ENCODE measurements at places on chromosomes 2 and 18.

GRCh38 chr2:65045651-65046050, 10.6 kb upstream of the CEP68 start:
- no peak for DNase-seq

DNA sequence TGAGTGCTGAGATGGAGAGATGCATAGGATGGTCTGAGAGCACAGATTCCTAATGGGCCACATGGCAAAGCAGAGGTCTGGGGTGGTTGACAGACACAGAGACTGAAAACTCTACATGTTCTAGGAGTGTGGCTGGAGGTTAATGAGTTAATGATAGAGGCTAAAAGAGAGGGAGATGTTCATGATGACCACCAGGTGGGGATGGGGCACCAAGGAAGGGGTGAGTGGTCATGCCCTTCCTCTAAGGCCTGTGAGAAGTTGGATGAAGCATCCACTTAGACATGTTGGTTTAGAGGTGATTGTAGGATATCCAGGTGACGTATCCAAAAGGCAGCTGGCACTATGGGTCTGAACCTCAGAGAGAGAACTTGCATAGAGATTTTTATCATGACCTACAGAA, 102.1 kb downstream of the LRP2 start:
- DNase-seq, result no peak

- no peak for DNase-seq
Measured at GRCh38 chr2:85753525-85754312, at the start of gene ATOH8. Gene ATOH8, plus strand, starts transcription at chr2:85753991. Its CDS starts 199 bp downstream, at chr2:85754190.

GRCh38 chr2:206069417-206069816, 16.6 kb downstream of the INO80D start:
- no peak for DNase-seq

DNA sequence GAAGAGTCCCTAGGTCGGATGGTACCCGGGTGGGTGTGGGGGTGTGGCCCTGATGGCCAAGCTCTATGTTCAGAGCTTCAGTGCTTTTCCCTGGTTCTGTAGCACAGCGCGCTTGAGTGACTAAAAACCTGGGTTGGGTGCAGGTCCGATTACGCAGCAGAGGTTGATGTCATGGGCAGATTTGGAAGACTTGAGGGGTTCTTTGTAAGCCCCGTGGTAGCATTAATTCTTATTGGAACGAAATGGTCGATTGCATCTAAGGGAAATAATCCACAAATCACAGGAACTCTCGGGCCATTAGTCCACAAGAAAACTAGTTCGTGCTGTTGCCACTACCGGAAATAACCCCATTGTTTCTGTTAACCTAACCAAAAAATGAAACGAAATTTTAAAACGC, 9.0 kb downstream of the HOXD8 start:
- no peak for DNase-seq

DNA sequence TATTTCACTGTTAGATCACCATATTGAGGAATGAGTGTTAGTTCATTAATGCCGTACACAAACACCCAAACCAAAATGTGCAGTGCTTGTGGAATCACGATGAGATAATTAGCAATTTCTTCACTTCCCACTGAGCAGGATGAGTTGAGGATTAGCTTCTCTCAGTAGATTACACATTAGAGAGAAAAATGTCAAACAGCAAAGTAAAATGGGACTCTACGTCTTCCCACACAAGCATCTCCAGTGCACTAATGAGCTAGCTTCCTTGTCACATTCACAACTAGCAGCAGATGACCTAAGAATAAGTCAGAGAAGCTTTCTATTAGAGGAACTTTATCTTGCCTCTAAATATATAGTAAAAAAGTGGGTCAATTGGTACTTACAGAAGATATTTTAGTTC, 926.9 kb downstream of the TSN start:
- DNase-seq, result no peak

DNA sequence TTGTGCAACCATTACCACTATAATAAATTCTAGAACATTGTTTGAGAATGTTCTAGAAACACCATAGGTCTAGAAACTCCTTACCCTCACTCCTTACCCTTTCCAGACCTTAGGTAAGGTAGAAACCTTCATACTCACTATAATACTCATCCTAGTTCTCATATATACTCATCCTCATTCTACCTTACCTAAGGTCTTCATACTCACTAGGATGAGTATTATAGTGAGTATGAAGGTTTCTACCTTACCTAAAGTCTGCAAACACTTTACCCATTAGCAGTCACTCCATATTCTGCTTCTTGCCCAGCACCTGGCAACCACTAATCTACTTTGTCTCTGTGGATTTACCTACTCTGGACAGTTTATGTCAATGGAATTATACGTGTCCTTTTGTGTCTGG, 75.0 kb downstream of the TMEM185B start:
- no peak for DNase-seq

- DNase-seq, result no peak
Measured at GRCh38 chr2:39313575-39313974, 69.8 kb upstream of the CDKL4 start.

DNA sequence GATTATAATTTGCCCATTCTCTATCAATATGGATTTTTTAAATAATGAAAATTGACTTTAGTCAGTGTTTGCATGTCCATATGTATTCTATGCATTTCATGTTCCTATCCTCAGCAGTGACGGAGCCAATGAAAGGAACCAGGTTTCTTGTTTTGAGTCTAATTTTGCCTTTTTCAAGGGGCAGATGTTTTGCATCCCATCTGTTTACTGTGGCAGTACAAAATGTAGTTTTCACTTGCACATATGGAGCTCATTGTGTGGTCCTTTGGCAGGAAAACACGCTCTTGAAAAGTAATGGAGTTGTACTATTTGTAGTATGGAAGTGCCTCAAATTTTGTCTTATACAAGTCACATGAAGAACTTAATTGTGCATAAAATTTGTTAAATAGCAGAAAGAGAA, 127.8 kb downstream of the AGPS start:
- DNase-seq, result no peak

GRCh38 chr2:45506756-45507155, 104.3 kb downstream of the SRBD1 start:
- DNase-seq, result no peak

GRCh38 chr2:109558076-109558882, 55.5 kb downstream of the SEPTIN10 start:
- no peak for DNase-seq

DNA sequence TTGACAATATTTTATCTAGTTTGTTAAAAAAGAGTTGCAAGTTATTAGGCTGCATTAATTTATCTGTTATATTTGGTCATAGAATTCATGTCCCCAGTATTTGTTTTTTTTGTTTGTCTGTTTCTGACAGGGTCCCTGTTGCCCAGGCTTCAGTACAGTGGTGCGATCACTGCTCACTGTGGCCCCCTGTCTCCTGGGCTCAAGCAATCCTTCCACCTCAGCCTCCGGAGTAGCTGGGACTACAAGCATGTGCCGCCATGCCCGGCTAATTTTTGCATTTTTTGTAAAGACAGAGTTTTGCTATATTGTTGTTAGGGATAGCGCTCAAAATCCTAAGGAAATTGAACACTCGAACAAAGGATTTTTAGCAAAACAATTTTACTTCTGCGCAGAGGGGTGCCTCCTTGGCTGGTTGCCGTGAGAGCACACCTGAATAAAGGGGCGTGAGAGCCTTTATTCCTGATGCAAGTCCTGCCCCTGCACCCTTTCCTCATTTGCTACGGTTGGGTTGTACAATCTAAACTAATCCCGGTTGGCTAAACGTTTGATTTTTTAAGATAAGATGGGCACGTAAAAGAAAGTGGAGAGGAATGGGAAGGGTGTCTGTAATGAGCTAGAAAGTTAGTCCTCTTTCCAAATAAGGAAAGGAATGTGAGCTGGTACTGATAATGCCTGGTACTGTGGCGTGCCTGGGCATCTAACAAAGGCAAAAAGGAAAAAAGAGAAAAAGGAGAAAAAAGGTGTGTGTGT, 65.5 kb downstream of the COMMD1 start:
- no peak for DNase-seq

GRCh38 chr18:76374330-76375281, 120.4 kb downstream of the ZNF516 start:
- DNase-seq, result peak; percentile 23

DNA sequence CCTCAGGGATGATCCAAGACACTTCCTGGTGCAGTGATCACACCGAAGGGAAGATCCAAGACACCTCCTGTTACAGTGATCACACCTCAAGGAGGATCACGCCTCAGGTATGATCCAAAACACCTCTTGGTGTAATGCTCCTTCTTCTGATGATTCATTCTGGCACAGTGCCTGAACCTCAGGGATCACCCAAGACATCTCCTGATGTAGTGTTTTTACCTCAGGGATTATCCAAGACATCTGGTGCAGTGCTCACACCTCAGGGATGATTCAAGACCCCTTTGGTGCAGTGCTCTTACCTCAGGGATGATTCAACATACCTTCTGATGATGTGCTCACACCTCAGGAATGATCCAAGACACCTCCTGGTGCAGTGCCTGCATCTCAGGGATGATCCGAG, 124.4 kb downstream of the ASB1 start:
- DNase-seq, result no peak

GRCh38 chr18:48030616-48031480, 100.4 kb upstream of the SMAD2 start:
- DNase-seq, result no peak

DNA sequence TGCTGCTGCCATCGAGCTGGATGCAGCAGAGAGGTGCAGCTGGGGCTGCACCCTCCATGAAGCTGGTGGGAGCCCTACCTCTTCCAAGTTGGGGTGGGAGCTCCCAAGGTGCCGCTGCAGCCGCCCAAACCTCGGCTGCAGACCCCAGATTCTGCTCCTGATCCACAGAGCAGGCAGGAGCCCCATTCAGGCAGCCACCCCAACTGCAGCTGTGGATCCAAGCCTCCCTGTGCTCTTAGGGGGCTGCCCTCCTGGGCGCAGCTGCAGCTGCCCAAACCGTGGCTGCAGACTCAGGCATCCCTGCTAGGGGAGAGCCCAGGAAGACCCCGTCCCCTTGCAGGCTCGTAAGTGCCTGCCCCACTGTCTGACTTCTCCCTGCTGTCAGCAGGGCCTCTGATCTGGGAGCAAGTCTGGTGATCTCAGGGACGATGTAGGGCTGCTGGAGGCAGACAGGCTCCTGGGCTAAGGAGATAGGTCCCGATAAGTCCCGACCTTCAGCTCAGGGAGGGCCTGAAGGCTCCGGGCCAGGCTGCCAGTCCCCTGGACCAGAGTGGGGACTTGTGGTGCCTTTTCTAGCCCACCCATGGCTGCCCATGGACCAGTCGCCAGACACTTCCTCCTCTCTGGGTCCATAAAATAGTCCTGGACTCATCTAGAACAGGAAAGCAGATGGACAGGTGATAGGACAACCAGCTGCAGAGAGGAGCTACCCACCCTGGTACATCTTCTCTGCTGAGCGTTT, 767.1 kb upstream of the CDH7 start:
- DNase-seq, result no peak

DNA sequence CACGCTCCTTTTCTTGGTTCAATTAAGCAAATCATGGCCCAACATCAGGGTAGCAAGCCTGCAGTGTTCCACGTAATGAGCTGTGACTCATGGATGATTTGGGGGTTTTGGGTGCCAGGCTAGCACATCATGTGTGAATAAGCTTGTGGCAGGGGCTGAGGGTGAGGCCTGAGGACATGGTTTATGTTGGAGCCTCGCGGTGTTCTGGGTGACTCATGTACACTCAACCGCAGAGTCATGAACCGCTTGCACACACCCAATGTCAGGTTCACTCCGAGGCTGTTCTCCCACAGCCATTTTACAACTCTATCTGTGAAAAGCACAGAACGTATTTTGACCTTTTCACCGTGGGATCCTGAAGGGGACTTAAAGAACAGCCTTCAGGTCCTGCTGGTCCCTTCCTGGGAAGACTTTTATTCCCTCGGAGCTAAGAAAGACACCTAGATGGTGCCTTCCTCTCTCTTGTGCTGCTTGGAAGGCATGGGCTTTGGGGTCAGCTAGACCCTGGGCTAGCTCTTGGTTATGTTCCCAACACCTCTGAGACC, 139.9 kb upstream of the ZEB2 start:
- DNase-seq, result peak; percentile 18

DNA sequence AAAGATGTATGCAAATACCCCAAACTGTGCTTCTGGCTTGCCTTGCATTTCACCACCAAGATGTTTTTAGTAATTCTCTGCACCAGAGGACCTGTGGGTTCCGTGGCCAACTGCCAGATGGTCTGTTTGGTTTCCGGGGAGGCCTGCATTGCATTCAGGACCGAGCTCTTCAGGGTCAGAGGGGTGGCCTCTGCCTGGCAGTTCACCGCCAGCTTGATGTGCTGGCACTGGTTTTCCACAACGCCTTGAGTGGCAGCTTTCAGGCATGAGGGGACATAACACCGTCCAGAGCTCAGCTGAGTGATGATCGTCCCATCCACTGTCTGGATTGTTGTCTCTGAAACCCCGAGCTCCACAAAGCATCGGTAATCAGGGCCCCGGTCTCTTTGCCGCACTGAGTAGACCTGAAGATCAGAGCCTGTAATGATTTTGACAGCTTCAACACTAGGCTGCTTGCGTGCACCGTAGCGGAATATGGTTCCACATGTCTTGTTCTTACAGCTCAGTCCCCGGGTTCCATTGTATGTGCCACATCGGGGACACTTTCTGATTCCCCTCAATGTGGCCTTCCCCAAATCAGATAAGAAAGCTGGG, 9.4 kb downstream of the C2orf42 start:
- DNase-seq, result no peak

DNA sequence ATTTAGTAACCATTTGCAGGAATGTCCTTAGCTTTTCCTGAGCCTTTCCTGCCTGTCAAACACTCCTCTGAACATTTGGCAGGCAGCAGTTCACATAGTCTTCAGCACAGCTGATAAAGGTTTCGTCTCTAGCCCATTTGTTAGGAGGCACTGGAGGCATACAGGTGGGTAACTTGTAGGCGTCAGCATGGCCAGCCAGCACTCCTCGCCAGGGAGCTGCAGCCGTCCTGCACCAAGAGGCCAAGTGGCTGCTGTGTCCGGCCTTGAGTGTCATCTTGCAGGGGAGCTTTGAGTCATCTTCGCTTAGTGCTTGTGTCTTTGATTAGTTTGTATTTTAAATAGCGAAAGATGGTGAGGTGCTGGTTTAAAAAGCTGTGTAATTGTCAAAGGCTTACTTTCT, 120.3 kb upstream of the NFATC1 start:
- no peak for DNase-seq

DNA sequence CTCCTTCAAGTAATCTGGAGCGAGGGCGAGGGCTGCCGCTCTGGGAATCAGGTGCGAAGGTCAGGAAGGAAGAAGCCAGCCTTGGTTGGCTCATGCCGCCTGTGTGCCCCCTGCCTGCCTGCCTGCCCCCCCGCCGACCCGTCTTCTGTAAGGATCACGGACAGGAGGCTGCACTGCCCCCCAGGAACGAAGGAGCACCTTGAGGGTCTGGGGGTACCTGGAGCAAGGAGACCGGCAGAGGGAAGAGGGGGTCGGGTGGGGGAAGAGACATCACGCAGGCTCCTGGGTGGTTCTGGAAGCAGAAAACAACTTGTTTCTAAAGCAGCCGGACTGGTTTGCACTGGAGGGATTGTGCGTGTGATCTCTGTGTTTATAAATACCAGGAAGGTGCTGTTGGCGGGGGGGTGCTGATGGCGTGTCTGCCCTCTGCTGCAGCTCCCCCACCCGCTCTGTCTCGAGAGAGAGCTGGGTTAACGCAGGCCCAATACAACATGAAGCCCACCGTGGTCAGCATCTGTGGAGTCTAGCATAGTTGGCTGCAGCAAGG, 1.7 kb downstream of the FOSL2 start:
- no peak for DNase-seq

GRCh38 chr18:40017021-40017420, 1938.0 kb upstream of the PIK3C3 start:
- no peak for DNase-seq

GRCh38 chr18:79944126-79944731, 7.2 kb downstream of the SLC66A2 start:
- DNase-seq, result no peak
